NCI-H2171 treated with DMSO at 0.1 percent for 48 hours (cell line): ENCODE measurements at places on chromosomes 7 and 10.
A peak's percentile ranks its signal among the peaks of the same experiment; 100 is the strongest.

DNA sequence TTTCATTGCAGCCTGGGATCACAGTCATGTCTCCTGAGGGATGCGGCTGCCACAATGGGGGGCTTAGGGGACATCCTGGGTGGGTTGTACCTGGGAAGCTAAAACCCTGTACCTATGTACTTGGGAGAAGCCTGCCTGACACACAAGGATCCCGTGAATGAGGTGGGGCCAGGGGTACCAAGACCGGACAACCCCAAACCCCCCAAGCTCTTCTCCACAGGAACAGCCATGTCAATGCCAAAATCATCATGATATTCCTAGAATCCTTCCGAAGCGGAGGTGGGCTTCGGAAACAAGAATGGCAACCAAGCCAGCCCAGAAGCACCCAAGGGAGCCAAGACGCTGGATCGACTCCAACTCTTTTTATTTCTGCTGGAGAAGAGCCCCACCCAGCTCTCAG lies 260.3 kb upstream of the TCERG1L start:
- DNase-seq: no peak

DNA sequence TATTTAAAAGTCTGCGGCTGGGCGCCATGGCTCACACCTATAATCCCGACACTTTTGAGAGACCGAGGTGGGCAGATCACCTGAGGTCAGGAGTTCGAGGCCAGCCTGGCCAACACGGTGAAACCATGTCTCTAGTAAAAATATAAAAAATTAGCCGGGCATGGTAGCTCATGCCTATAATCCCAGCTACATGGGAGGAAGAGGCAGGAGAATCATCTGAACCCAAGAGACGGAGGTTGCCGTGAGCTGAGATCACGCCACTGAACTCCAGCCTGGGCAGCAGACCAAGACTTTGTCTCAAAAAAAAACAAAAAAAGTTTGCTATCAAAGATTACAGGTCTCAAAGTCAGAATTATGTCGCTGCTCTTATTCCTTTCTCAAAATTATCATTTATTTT lies 55.5 kb downstream of the HIBADH start:
- DNase-seq: no peak

GRCh38 chr10:103204353-103205255 lies 11.5 kb upstream of the NT5C2 start:
- peak; percentile 7 for DNase-seq

GRCh38 chr7:36726806-36727503 lies 2.7 kb upstream of the AOAH start:
- no peak for DNase-seq

GRCh38 chr10:7164955-7165354 lies 245.9 kb downstream of the SFMBT2 start:
- no peak for DNase-seq

DNA sequence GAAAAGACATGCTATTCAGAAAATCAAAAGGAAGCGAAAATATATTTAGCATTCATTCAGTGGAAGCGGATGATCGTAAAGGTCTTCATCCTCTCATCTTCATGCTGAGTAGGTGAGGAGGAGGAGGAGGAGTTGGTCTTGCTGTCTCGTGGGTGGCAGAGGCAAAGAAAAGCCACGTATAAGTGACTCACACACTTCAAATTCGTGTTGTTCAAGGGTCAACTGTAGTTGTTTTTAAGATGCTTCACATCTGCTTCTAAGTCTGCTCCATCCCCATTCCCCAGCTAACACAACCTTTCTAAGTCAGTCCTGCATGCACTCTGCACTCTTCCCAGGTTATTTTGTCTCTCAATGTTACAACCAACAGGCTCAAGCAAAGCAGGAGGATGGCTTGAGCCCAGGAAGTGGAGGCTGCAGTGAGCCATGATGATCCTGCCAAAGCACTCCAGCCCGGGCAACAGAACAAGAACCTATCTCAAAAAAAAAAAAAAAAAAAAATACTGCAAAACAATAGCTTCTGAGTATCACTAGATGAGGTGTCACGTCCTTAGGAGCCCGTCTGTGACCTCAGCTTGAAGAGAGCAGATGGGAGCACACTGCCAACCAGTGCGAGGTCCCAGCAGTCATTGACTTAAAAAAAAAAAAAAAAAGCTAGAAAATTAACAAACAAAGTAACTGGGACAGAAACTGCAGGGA lies 70.5 kb downstream of the SFMBT2 start:
- no peak for DNase-seq

DNA sequence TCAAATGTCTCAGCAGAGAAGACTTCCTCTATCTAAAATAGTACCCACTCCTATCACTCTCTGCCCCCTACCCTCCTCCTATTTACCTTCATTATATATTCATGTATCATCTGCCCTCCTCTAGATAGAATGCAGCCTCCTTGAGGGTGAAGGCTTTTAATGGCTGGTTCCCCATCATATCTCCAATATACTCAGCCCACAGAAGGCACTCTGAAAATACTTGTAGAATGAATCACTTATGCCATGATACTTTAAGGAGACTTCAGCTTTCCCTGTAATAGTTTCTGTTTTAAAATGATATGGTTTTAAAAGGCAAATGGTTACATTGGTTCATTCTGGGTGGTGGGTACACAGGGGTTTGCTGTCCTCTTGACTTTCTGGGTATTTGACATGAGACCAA lies 25.3 kb downstream of the GFRA1 start:
- no peak for DNase-seq

GRCh38 chr7:132919771-132920170 lies 162.1 kb downstream of the CHCHD3 start:
- DNase-seq: no peak

GRCh38 chr7:7687800-7688199 lies 30.6 kb downstream of the RPA3 start:
- DNase-seq: no peak

GRCh38 chr10:106560925-106561640 lies 603.4 kb downstream of the SORCS1 start:
- DNase-seq: no peak

GRCh38 chr10:95423164-95424005 lies 132.6 kb upstream of the PDLIM1 start:
- DNase-seq: no peak
